ENCODE measurements at places on chromosomes 7 and 10.
A peak's percentile ranks its signal among the peaks of the same experiment; 100 is the strongest.

- DNase-seq = no peak
Observed at GRCh38 chr10:3096149-3096548, 28.8 kb downstream of the PFKP start.

DNA sequence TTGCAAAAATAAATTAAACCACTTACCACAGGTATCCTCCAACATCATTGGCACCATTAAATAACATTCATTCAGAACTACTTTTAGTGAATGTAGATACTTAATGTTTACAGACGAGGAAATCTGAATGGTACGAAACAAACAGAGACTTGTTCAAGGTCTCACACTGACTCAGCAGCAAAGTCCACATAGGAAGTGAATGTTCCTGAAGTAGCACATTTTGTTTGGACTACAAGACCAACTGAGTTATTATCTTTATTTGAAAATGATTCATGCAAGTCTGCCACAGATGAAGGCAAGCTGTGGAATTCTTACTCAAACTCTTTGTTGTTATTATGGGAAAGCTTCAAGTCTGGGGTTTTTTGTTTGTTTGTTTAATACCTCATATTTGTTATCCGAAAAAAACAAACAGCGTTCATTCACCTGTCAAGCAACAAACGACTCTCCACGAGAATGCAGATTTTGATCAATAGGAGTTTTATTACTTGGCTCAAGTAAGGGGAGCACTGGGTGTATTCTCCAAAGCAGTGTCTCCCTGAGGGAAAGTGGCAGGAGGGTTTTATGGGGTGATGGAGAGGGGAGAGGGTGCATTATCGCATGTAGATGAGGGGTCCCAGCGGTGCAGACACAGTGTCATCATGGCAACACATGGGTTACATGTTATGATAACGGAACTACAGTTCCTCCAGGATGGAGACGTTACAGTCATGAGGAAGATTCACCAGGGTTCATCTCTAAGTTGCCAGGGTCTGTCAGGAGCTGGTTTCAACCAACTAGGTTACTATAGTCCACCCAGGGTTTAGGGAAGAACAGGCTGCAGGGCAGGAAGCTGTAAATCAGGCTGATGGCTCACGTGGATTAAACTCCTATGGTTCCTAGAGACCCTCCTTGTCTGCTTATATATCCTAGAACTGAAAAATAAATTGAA is 147.7 kb upstream of the AKR1E2 start:
- no peak for DNase-seq

DNA sequence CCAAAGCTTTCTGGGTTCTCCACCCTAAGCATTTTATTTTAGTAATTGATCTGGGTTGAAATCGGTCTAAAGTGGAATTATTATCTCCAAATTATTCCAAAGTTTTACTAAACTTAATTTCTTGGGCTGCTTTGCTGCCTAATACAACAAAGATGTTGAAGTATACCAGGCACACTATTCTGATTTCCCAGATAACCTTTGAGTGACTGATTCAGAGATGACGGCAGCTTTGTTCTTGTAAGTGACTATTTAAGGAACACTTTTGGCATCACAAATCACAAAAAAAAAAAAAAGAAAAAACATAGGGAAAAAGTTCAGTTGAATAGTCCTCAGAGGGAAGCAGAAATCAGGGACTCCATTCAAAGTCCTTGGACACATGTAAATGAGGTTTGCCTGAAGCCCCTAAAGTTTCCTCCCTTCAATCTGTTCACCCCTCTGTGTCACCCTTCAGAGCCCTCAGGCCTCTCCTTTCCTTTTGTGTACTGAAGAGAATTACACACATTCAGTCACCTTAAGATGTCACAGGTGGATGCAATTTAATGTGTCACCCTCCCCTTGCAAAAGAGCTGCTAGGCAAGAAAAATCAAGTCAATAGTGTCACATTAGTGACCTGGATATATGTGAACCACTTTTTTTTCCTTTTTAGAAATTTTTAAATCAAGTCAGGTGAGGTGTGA is 81.5 kb downstream of the RTKN2 start:
- DNase-seq = no peak

- DNase-seq = no peak
Observed at GRCh38 chr10:118840071-118840775, 85.5 kb upstream of the CACUL1 start.

GRCh38 chr10:10796774-10797415 is 220.8 kb upstream of the CELF2 start:
- DNase-seq = no peak

GRCh38 chr7:107224374-107225223 is 55.8 kb downstream of the HBP1 start:
- no peak for DNase-seq

GRCh38 chr10:13074563-13075451 is 25.2 kb upstream of the OPTN start:
- peak; percentile 74 for DNase-seq

Measured in left hindlimb (tissue), 1 donor.